ENCODE measurements at places on chromosomes 11 and 22.

- DNase-seq: no peak
Measured at GRCh38 chr11:112165049-112165448, 1.2 kb upstream of the IL18 start.

DNA sequence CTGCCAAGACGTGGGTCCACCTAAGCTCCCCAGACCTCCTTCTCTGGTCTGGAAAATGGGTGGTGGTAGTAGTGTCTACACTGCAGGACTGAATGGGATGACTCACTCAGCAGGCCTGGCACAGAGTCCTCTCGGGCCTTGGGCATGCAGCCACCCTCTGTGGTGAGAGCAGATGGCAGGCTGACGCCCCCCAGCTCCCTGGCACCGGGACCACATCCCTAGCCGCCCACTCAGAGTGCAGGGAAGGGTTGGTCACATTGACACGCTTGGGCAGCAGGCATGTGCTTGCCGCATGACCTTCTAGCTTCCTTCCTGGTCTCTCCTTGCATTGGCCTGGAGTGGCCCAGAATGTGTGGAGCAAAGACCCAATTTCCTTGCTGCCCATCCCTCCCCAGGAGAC is 30.7 kb upstream of the PRODH start:
- DNase-seq: no peak

DNA sequence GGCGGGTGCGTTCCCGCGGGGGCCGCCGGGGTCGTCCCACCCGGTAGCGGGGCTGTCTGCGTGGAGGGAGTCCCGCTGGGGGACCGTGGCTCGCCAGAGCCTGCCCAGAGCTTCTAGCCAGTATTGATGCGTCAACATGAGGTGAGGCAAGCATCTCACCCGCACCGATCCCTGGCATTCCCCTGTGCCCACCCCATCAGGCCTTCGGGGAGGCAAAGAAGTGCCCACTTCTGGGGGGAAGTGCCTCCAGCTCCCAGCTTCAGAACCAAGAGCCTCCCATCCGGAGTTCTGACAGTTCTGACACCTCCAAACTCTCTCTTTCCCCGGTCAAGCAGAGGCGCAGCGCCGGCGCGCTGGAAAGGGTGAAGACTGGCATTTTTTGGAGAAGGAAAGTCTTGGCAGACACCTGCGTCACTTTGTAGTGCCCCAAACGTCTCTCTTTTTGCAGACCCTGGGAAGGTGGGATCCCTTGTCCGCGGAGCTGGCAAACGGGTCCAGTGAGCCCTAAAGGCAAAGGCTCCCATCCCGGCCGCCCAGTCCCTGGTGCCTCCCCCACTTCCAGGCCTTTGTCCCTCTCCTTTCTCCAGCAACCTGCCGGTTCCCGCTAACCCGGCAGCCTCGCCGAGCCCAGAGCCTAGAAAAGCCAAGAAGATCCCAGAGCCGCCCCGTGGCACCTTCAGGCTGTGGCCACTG is 3.2 kb upstream of the PAX6 start:
- no peak for DNase-seq

DNA sequence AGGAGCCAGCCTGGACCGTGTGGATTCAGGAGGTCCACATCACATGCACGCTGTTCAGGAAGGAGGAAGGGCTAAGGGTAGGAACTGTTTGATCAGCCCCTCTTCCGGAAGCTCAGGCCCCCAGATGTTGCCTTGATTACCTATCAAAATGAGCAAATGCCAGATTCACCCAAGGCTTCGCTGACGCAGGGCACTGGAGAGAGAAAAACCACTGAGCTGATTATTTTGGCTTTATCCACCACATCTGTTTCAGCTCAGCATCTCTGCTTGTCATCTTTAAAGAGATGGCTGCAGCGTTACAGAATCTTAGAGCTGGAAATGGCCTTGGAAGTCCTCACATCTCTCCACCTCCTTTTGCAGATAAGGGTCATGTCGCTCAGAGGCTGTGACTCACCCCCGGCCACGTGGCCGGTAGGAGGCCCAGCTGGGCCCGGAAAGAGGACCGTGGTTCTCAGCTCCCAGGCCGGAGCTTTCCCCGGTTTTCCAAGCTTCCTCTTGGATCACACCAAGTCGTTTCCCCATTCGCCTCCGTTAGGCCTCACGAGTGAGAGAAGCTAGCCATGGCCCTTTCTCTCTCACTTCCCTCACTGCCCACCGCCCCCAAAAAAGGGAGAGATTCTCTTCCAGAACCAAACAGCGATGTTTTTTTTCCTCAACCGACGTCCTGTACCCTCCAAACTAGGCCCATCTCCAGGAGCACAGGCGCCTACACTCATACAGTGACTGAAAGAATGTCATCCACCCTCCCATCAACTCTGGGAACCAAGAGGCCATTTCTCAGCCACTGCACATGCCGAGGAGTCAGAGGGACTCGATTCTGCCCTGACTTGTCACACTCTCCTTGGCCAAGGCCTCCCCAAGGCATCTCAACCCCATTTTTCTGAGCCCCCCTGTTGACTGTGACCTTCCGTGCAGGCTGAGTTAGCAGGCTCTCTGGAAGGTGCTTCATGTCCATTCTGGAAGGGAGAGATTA is 37.6 kb downstream of the LIF start:
- peak; percentile 86 for DNase-seq

DNA sequence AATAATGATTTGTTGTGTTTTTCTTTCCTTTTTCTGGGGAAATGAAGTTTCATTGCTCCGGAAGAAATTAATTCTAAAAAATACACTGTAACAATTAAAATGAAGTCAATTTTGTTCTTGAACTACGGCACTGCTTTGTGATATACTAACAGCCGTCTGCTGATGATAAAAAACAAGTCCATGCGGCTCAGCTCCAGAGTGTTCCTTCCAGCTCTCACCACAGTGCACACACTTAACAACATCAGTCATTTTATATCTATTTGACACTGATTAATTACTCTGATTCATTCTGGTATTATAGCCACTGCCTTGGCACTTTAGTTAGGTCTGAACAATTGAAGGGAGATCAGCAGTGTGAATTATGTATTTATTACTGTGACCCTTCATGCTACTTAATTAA is 97.4 kb upstream of the SLC6A5 start:
- DNase-seq: no peak

GRCh38 chr11:35681163-35681767 is 18.7 kb downstream of the TRIM44 start:
- no peak for DNase-seq

DNA sequence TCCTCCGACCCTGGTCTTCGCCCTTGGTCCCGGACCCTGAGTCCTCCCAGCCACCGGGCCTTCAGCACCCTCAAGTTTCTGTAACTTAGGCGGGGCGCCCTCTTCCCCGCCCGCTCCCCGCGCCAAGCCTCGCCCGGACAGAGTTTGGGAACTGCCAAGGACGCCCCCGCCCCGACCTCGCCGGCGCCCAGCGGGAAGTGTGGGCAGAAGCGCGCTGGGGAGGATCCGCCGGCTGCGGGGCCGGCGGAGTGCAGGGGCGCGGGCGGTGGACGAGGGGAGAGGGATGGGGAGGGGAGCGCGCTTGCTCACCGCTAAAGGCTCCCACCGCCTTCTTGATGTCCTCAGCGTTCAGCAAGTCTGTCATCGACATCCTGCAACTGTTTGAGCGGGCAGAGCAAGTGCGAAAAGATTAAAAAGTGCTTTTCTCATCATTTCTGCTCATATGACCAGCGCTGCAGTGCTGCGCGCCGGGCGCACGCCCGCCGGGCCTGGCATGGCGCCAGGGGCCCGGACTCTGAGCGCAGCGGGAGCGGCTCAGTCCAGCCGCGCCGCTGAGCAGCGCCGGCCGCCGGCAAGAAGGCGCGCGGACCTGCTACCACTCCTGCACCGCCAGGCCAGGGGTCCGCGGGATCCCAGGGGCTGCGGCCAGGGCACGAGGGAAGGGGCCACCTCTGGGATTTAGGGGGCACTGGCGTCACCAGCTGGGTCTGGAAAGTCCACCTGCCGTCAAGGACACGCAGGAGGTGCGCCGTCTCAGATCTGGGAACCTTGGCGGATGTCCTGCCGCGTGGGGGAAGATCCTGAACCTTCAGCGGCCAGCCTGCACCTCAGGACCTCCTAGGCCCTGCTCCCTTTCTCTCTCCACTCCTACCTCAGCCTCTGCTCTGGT is at the start of gene PVALB:
Gene PVALB (minus strand): TSS at position 400 of the 889 bp plus-strand sequence. CDS start 30 bp downstream, at position 370.
- DNase-seq: peak; percentile 30

DNA sequence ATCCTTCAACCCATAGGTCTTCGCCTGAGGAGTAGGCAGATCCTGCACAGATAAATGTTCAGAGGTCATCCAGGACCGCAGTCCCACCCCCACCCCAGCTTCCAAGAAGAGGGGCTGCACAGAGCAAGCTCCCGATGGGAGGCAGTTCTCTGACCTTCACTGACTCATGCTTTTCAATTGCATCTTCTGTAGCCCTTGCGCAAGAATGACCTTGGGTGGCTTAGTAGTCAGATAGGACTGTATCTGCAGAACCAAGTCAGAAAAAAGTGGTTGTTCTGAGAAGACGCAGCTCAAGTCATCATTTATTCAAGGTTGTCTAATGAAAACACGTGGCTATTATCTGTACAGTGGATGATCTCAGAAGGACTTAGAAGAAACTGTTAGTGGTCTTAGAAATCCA is 16.4 kb upstream of the GRAMD1B start:
- peak; percentile 41 for DNase-seq

GRCh38 chr11:94183886-94184264 is 55.2 kb downstream of the PANX1 start:
- DNase-seq: peak; percentile 23

All from EL (cell line).